ENCODE measurements at places on chromosomes 6 and 20.

- no peak for DNase-seq
These were observed 11.2 kb downstream of the ZBTB2 start for GRCh38 chr6:151379933-151380847.

- no peak for DNase-seq
These were observed 100.3 kb downstream of the REV3L start for GRCh38 chr6:111382476-111383294.

GRCh38 chr6:105437236-105437635 lies 34.4 kb upstream of the PREP start:
- DNase-seq = no peak

DNA sequence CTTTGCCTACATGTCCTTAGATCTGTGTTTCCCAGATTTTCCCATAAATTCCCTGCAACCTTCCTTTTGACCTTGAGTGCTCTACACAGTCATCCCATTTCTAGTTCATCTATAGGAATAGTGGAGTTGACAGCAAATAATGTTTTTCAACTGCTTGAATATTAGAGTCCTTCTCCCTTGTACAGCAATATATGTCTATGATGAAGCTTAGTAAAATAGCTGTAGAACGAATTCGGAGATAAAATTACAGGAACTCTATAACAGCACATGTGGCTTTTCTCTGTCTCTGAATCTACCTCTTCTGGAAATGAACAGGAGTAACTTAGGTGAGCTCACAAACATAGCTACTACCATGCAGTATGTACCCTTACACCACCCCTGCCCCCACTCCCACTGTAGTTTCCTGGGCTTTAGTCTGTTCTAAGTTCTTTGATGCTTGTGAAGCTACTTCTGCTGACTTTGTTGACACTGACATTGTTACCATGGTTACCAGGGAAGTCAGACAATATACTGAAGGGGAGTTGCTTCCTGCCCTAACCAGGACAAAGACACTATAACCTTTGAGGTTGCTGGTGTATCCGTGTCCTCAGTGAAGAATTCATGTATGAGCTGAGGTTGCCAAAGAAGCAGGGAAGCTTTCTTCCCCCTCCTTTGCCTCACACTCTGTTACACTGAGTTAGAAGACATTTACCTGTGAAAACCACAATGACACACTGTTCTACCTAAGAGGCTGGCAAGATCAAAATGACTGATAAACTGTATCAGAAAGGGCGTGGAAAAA lies 35.8 kb upstream of the SHLD1 start:
- peak; percentile 57 for DNase-seq

DNA sequence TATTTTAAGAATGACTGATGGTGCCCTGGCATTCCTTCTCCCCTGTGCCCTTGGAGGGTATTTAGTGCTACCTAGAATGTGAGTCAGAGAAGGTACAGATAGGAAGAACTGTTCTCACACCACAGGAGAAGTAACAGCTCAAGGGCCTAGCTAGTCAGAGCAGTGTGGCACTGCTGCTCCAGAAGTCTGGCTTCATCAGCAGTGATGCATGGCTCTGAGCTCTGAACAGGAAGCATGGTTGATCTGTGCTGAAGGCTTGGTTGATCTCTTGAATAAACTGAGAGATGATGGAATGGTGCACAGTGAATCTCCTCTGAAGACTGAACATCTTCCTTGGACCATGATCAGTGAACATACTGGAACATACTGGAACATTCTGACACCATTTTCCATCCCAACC lies 425.3 kb upstream of the SLC35B3 start:
- no peak for DNase-seq

GRCh38 chr20:57998276-57998675 lies 230.2 kb downstream of the ANKRD60 start:
- DNase-seq = no peak

DNA sequence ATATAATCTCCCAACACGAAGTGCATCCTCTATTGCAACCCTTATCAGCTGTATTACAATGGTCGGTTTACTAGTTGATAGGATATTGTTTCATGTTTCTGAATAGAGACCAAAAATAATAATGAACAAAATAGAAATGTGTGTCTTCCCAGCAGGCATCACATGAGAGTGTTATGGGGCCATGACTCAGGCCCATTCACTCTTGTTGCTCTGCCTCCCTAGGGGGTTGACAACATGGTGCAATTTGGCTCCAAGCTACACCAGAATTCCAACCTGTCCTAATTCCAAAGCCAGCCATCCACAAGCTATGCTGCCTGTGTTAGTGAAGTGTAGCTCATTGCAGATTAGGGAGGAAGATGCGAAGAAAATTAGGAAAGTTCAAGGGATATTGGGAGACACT lies 13.1 kb upstream of the SAYSD1 start:
- DNase-seq = no peak

DNA sequence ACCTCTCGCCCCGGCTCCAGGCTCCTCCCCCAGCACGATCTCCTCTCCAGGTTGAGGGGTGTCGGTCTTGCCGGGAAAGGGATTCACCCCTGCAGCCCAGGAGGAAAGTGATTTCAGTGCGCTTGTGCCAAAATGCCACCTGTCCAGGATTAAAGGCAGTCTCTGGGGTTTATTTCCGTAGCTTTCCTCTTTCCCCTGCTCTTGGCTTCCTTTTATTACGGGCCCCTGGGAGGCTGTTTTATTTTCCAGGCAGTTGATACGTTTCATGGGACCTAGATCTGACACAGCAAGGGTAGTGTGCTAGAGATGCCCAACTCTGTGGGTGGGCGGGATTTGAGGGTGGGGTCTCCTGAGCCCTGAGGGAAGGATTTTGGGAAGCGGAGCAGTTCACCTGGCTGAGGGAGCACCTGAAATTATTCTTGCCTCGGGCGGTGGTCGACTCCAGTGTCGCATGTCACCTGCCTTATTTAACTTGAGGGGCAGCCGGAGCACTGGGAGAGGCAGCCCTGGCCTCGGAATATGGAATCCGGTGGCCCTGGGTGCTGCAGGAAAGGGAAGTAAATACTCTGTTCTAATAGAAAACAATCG lies 9.5 kb upstream of the NKX2-2 start:
- no peak for DNase-seq

DNA sequence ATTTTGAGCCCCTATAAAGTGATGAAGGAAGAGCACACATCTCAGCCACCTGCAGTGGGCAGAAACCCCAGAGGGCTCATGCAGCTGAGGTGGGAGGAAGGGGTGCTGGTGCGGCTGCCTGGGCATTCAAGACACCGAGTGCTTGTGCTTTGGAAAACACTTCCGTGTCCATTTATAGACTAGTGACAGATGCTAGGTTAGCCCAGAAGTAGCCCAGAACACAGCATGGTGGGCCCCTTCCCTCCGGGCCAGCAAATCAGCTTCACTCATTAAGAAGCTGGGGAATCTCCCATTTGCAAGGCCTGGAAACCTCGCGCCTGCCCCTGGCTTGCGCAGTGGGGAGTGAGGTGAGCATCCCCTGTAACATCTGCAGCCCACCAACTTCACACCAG lies 12.9 kb downstream of the BEND3 start:
- DNase-seq = no peak

DNA sequence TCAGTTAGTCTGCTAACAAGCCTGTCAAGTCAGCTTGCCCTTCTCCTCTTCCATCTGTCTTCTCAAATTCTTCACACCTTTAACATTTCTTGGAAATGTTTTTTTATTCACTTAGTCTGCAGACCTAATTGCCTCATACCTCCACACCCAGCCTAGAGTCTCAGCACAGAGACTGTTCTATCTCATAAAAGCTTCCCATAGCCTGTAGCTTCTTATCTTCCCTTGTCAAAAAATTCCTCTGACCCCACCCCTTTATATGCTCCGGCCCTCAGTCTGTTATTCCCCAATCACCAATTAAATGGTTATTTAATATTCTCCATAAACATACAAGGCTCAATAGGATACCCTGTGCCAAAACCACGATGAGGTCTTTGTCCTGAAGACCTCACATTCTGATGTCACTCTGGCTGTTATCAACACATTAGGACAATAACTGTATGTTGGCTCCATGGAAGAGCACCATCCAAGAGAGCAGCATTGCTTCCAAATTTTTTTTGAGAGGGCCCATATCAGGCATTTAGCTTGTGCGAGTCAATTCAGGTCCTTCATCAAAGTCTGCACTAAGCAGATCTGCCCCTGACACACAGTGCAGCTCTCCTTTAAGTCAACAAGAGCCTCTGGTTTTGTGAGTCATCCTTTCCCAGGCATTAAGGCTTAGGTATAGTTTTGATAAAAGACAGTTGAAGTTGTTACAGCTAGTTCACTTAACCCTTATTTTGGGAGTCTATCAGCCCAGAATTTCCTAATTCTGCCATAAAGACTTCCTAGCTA lies 83.2 kb upstream of the TBX18 start:
- no peak for DNase-seq

- no peak for DNase-seq
These were observed 16.8 kb downstream of the TPD52L1 start for GRCh38 chr6:125170376-125170775.

DNA sequence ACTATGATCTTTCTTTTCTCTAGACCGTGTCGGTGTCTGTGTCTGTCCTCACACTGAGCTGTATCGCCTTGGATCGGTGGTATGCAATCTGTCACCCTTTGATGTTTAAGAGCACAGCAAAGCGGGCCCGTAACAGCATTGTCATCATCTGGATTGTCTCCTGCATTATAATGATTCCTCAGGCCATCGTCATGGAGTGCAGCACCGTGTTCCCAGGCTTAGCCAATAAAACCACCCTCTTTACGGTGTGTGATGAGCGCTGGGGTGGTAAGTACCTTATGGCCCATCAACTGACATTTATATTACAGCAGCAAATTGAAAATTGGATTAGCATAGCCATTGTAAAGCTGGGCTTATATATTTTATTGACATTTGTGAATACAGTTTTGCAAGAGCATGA lies 72.2 kb upstream of the GFRAL start:
- no peak for DNase-seq

GRCh38 chr6:141482796-141483597 lies 649.7 kb upstream of the GJE1 start:
- DNase-seq = no peak

- peak; percentile 83 for DNase-seq
These were observed at the start of gene HLA-DMA for GRCh38 chr6:32952817-32953739. TSS of gene HLA-DMA (minus strand) at chr6:32953097. CDS start at chr6:32953036, 61 bp downstream.

DNA sequence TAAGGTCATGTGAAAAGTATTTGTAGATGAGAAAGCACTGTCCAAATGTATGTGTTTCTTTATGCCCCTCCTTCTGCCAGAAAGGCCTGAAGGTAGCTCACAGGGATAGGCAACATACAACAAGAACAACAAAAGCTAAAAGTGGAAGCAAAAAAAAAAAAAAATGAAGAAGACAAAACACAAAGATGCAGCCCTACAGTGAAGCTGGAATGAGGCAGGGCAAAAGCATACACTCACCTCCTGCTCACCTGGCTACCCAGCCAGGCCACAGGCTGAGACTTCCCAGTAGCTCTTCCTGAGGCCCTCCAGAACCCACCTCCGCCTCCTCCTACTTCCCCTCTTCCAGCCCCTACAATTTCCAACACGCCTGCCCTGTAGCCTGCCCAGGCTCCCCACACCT lies 2.4 kb downstream of the UNC5CL start:
- DNase-seq = no peak

DNA sequence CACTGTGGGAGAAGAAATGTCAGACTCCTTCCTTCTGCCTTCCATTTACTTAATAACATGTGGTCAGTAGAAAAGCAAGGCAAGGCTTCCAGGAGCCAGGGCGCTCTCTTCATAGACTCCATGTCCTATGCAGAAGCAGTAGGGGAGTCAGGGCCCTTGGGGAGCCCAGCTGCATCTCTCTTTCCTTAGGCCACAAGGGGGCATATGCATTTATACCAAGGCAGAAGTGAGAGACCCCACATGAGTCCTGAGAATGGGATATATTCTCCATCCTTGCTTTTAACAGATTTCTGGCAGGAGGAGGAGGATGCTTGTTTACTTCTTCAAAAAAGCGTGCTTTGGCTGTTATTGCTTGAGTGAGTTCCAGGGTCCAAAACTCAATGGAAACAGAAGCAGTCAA lies 198.5 kb downstream of the HIVEP2 start:
- DNase-seq = peak; percentile 16

DNA sequence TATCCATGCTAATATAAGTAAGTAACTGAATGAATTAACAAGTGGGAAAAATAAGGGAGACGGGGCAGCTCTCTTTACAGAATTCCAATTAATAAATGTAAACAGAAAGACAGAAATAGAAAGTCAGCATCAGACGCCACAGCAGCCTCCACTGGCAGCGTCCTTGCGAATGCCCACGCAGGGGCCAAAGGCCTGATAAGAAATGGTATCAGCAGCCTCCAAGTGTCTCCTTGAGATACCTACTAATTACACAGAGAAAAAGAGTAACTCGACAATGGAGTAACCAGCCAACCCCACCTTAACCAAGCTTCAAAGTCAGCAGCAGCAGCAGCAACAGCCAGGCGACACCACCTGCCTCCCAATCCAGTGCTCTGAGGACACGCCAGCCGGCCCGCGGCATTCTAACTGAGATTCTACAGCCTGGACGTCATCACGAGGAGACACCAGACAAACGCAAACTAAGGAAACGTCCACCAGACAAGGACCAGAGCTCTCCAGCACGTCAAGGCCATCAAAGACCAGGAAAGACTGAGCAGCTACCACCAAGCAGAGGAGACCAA lies 78.8 kb downstream of the TAF4 start:
- no peak for DNase-seq

DNA sequence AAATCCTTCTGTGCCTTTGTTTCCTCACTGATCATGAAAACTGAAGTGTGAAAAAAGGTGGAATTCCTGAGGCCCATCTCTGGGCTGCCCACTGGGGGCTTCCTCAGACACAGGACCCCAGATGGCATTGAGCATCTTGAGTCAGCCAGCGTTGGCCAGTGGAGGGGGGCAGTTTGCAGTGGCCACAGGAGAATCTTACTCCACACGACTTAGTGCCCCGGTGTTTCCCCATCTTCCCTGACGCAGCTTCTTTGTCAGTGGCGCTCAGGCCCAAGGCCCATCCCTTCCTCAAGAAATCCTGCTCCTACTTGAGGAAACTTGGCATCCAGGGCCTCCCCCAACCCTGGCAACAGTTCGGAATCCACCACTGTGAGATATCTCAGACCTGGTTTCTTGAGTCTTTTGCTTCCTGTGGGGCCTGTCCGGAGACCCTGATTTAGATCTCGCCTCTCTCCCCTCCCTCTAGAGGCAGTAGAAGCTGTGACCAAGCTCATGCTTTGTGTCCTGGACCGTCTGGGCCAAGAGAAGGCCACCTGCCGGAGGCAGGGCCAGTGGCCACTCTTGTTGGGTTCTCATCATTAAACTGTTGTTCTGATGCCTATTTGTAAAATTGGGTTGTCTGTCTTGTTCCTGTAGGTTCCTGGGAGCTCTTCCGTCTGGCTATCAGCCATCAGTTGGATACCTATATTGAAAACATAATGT lies 20.2 kb upstream of the DLGAP4 start:
- DNase-seq = no peak

- no peak for DNase-seq
These were observed 159.2 kb downstream of the CD109 start for GRCh38 chr6:73854998-73855718.
